ENCODE measurements at places on chromosomes 7 and 10.

GRCh38 chr7:127937066-127937680 is 94.1 kb downstream of the LRRC4 start:
- no peak for DNase-seq

DNA sequence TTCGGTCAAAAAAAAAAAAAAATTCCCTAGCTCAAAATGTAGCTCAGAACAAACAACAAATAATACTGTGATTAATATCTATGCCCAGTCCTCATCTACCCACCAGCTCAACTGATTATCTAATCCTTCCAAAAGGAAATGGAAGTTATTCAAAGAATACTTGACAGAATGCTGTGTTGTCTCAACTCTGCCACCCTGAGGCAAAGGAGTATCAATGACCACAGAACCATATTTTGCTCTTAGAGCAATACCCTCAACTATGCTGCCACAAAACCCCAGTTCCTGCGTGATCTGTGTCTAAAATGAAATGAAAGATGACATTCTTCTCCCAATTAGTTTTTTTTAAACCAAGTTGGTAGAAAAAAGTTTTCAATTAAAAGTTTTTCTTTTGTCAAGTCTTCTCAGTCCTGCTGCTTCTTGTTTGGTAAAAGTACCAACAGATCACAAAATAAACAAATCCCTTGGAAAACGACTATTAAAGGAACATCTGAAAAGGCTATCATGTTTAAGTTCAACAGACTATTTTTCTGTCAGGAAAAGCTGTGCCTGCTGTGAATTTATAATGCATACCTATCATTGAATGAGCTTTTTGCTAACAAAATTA is 21.6 kb downstream of the RBM28 start:
- DNase-seq = no peak

DNA sequence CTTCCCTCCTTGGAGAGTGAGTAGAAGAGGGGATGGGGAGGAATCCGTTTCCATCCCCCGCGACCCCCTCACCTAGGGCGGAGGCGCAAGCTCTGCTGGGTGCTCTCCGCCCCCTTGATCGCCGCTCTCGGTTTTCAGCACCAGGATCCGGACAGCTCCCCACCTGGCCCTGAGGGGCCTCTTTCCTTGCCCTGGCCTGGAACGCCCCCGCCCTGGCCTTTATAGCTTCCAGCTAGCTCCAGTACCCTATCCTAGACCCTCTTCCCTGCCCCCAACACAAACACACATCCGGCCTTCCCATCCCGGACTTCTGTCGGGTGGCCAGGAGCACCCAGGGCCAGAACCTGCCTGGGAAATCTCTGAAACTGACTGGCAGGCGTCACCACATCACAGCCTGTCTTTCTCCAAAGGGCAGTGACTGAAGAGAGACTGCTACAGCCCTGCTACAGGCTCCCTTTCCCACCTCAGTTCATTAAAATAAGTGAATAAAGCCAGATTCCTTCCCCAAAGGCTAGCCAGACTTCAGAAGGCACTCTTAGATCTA is 72.3 kb upstream of the LEP start:
- no peak for DNase-seq

DNA sequence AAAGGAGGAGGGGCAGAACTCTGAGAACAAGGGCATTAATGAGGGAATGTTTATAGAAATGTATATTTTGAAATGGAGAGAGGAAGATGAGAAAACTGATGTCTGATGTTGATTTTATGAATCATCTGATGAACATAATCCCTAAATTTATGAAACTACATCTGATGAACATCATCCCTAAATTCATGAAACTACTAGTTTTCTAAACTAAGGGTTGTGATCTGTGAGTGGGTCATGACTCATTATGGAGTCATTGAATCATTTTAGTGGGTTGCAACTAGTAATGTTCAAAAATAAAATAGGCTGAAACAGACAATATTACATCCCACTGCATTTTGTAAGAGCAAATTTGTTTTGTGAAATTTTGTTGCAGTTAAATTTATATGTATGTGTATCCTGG is 442.6 kb upstream of the TEX47 start:
- DNase-seq = no peak

DNA sequence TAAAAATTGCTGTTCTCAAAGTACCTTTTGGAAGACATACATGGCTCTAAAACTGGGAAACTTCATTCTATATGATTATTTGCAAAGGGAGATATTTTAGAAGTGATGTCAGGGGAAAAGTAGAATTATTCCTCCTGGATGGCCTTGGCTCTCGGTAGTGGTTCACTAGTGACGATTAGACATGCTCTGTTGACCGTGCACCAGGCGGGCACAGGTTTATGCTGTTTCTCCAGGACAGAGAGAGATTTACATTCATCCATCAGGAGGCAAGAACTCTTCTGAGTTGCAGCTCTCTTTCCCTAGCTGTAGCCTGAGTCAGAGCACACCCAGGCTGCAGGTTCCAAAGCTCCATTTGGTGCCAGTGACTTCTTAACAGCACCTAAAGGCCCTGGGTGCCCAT is 184.9 kb upstream of the WDR11 start:
- no peak for DNase-seq

- DNase-seq = no peak
Observed at GRCh38 chr7:36904101-36904500, 179.8 kb upstream of the AOAH start.

DNA sequence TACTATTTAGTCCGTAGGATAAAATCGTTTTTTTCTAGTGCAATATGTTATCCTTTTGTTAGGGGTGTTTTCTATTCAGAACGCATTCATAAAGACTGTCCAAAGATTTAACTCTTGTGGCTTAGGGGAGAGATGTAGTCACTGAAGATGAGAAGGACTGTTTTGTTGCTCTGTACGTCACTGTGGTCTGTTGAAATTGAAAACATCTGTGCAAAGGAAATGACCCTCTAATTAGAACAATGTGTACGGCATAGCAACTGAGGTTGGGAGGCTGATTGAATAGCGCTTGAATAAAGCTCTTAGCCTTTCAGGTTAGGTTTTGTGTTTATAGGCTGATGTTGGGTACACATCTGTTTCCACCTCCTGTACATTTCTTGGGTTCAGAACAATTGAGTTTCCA is 453.4 kb upstream of the AKR1E2 start:
- no peak for DNase-seq

DNA sequence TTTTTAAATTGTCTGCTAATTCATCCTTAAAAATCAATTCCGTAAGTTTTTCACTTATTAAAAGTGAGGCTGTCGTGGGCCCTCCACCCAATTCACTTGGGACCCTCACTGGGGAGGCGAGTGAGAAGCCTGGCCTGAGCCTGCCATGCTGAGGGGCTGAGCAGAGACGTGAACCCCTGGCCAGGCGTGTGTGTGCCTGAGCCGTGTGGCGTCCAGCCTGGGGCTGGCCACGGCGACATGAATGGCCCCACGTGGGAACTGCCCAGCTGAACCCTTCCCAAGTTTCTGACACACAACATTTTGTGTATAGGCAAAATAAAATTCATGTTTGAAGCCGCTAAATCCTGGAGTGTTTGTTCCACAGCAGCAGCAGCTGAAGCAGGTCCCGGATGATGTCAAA is 13.0 kb upstream of the VIPR2 start:
- no peak for DNase-seq

- DNase-seq = no peak
Observed at GRCh38 chr10:21737106-21737505, 203.1 kb downstream of the MLLT10 start.

DNA sequence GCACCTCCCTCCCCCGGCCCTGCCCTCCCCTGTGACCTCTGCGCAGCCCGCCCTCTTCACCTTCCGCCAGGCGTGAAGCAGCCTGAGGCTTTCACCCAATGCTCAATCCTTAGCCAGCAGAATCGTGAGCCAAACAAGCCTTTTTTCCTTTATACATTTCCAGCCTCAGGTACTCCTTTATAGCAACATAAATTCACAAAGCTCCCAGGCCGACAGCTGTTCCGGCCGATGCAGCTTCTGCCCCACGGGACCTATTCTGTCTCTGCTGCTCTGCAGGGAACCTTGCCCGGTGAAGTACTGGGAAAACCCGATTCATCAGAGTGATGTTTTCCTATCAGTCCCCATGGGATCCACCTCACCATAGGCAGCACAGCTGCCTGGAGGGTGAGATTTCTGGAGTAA is 87.4 kb downstream of the CHST15 start:
- no peak for DNase-seq

GRCh38 chr10:131580674-131581073 is 269.2 kb upstream of the TCERG1L start:
- DNase-seq = no peak

DNA sequence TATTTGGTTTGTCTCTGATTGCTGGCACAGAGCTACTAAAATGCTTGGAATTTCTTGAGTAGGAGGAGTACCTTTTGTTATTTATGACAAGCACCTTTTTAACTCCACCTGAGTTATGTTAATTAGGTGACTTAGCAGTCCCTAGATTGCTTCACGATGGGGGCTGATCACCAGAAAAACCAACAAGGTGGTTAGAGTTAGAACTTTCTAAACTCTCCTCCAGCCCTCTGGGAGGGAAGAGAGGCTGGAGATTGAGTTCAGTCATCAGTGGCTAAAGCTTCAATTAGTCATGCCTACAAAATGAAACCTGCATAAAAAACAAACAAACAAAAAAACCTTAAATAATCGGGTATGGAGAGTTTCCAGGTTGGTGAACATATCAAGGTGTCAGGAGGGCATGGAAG is 23.6 kb upstream of the ING3 start:
- DNase-seq = no peak

GRCh38 chr7:139776486-139777132 is 1.2 kb downstream of the HIPK2 start:
- DNase-seq = no peak

DNA sequence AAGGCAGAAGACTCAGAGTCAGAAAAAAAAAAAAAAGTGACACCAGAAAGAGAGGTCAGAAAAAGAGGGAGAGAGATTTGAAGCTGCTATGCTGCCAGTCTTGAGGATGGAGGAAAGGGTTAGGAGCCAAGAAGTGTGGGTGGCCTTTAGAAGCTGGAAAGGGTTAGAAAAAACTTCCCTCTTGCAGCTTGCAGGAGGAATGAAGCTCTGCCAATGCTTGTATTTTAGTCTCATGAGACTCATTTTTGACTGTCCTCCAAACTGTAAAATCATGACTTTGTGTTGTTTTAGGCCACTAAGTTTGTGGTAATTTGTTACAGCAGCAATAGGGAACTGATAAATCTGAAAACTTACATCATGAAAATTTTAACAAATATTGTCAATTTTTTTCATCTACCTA is 127.7 kb upstream of the NOBOX start:
- no peak for DNase-seq

DNA sequence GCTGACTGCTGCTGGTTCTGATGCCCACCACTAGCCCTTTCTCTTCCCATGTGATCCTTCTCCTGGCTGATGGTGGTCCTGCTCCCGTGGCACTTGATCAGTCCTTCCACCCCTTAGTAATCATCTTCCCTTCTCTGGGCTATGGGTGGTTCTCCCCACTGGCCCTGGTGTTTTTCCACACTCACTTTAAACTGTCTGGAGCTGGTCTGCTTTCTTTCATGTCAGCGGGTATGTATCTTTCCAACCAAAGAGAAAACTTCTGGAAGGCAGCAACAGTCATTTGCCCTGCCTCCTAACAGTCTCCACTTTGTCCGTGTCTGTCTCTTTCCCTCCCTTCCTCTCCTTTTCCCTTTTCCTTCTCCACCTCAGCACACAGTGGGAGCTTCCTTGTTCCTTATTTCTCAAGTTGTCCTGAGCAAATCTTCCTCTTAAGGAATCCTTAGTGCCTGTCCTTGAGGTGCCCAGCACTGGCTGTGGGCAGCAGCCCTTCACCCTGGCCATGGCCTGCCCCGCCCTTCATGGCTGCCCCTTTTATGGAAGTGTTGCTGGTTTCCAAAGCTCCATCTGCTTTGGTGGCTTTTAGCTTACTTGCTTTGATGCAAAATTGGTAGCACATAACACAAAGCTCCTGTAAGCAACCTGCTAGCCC is 189.0 kb downstream of the TCF7L2 start:
- DNase-seq = no peak

DNA sequence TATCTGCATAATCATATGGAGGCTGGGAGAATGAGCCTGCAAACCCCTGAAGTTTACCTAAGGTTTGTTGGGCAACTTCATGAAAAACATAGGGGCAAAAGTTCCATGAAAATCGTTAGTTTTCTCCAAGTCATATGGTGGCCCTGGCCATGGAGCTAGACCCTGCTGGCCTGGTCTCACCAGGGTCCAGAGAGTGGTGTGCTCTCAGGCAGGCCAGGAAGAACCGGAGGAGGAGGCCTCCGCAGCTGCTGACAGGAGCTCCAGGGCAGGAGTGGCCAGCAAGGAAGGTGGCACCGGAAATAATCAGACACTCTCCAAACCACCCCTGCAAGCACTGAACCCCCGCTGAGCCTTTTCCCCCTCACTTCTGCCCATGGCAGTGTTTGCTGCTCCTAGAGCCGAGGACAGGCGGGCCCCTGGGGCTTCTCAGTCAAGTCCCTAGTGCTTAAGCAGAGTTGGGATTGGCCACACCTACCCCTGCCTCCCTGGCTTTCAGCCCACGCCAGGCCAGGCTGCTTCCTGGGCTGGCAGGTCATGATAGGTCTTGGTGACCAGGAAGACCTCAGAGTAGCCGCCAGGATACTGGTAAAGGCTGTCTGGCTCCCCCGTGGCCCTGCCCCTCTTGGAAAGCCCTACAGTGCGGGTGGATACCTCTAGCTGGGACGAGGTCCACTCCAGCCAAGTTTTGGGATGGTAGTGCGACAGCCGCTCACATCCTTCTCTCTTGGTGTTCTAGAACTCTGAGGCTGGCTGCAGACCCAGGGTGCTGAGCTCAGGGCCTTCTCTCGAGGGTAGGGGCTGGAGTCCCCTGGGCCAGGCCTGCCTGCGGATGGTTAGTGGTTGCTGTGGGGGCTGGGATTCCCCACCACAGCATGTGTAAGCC is 242.8 kb downstream of the MGMT start:
- DNase-seq = no peak

GRCh38 chr10:48791267-48791928 is 106.7 kb downstream of the WDFY4 start:
- no peak for DNase-seq

GRCh38 chr7:116616555-116617059 is 55.4 kb upstream of the MET start:
- DNase-seq = no peak

DNA sequence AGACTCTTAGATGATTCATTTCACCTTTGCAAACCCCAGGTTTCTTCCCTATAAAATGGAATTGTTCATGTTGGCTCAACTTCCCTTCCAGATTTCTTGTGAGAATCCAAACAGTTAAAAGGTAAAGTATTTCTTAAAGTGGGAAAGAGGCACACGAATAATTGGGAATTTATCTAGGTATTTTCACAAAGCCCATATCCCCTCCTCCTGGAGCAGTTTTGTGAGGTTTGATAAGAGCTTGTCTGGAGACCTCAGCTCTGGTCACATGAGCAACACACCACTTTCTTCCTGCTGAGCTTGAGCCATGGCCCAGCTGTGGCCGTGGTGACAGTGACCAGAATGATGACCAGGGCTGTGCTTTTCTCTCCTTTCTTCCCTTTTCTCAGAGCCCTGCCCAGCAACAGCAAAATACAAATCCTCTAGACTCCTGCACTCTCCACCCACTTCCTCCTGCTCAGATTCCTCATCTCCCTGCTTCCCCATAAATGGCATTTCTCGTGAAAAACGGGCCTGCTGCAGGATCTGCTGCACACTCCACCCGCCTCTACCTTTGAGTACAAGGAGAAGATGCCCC is 87.7 kb downstream of the PIK3CG start:
- no peak for DNase-seq

All from stimulated activated CD8-positive, alpha-beta memory T cell treated with anti-CD3 and anti-CD28 coated beads, Interleukin-12 subunit alpha, Interleukin-12 subunit beta, amount 100 ng/mL, for 4 hours (primary cell).